ENCODE measurements at places on chromosomes 16 and 17.

DNA sequence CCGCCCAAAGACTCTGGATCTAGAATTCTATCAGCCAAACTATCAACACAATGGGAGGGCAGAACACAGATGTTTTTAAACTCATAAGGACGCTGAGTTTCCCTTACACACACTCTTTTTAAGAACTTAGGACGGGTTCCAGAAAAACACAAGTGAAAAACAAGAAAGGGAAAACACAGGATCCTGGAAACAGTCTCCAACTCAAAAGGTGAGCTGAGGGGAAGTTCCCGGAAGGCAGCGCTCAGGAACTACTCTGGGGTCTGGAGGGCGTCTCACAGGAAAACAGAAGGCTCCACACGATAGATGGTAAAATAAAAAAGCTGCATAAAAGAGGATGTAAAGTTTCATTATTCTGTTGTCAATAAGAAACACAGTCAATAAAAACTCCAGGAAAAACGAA lies 80.2 kb upstream of the DOC2B start:
- no peak for DNase-seq

DNA sequence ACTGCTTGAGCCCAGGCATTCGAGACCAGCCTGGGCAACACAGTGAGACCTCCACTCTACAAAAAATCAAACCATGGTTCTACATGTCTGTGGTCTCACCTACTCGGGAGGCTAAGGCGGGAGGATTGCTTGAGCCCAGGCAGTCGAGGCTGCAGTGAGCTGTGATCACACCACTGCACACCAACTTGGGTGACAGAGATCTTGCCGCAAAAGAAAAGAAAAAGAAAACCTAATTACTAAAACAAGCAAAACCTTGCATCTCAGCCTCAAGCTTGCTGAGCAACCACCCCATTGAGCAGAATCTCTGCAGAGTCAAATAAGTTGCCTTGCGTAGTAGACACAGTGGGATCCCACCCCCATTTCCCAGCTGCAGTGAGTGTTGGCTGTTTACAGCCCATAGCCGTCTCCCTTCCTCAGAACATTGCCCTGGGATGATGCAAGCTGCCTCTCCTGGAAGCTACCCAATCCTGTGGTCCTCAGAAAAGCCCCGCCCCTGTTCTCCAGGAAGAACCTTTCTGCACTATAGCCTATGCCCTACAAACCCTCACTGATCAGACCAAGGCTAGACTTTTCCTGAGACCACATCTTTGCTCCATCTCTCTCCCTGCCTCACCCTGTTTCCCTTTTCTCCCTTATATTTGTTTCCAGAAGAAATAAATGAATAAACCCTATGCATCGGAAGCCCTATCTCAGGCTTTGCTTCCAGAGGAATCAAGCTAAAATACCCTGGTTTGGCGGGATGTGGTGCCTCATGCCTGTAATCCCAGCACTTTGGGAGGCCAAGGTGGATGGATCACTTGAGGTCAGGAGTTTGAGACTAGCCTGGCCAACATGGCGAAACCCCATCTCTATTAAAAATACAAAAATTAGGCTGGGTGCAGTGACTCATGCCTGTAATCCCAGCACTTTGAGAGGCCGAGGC lies 16.7 kb upstream of the ERN2 start:
- DNase-seq, result no peak

GRCh38 chr17:77857613-77858012 lies 100.9 kb upstream of the TNRC6C start:
- DNase-seq, result no peak

- no peak for DNase-seq
Measured at GRCh38 chr17:1611715-1612114, 16.9 kb downstream of the SLC43A2 start.

DNA sequence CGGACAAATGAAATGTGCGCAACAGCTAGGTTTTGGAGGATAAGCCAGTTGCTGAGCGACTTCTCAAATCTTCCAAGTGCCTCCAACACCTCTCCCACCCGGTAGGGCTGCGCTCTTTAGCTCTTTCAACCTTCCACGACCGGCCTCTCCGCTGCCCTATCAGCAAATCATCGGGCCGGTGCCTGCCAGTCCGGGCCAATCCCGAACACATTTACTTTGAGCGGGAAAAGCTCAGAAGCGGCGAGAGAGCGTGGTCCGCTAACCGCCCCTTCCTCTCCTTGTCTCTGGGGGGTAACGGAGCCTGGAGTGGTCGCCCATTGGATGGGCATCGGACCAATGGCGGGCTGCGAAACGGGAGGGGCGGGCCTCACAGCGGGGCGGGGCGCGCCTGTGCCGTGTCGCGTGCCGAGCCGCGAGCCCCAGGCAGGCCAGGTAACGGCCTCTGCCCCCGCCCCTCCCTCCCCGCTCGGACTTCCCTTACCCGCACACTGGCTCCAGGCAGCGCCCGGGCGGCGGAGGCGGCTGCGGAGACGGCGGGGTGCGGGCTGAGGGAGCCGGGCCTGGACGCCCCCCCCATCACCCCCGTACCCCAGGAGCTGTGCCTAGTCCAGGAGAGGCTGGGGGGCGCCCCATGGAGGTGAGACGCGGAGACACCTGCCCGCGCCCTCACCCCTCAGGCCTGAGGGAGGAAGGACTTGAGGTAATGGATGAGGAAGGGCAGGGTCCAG lies at the start of gene MEIOC:
MEIOC (plus strand) TSS at position 486 of the 728 bp plus-strand sequence; CDS start at position 632, 146 bp downstream.
- no peak for DNase-seq

GRCh38 chr17:7029659-7030058 lies 6.2 kb upstream of the SLC16A13 start:
- DNase-seq, result no peak

GRCh38 chr17:49946964-49947584 lies 21.9 kb upstream of the DLX4 start:
- no peak for DNase-seq

- DNase-seq, result no peak
Measured at GRCh38 chr17:1153795-1154546, 25.8 kb downstream of the ABR start.

- no peak for DNase-seq
Measured at GRCh38 chr16:83932955-83933673, 19.9 kb upstream of the OSGIN1 start.

- no peak for DNase-seq
Measured at GRCh38 chr16:57979006-57979585, 8.2 kb upstream of the CNGB1 start.

DNA sequence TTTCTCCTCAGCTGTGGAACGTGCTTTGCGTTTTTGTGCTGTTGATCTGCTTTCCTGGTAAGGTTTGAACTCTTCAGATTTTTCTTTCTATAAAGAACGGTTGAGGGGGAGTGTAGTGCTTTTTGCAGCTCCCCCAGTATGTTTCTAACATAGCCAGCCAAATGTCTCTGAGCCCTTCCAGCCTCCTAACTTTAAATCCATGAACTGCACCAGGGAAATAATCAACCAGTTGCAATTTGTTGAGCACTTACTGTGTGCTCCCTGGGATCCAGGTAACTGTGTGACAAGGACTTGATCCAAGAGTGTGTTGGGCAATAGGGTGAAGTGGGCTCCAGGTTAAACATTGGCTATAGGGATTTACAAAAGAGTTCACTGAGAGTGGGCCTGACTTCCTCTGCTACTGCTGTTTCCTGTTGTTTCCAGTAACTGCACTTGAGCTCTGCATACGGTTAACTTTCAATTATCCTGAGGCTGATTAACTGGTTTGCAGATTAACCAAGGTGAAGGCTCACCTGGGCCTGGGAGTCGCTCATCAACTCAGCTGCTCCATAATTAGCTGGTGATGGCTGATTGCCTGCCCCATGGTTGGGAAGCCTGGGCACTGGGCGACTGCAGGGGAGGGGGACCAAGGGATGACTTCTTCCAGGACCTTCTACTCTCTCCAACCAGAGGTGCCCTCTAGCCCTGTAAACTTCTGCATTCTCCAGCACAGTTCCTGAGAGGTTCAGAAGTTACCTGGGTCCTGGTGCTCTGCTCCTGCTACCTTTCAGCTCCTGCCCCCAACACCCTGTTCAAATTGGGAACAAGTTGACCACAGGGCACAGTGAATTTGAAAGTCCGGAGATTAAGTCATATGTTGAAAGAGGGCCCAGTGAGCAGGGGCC lies 19.5 kb downstream of the HLF start:
- no peak for DNase-seq

DNA sequence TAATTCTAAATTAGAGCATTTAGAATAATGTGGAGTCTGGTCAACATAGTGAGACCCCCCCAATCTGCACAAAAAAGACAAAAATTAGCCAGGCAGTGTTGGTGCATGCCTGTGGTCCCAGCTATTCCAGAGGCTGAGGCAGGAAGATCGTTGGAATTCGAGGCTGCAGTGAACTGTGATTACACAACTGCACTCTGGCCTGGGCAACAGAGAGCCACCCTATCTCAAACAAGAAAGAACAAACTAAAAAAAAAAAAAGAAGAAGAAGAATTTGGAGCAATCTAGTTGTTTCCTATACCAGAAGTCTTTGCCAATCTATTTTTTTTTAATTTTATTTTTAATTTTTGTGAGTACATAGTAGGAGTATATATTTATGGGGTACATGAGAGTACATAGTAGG lies 6.0 kb downstream of the CETP start:
- DNase-seq, result no peak

GRCh38 chr17:1769822-1770477 lies 8.1 kb downstream of the SERPINF1 start:
- no peak for DNase-seq

GRCh38 chr17:10251212-10251948 lies 53.0 kb upstream of the GAS7 start:
- no peak for DNase-seq

GRCh38 chr16:67878232-67878631 lies 5.4 kb downstream of the EDC4 start:
- DNase-seq, result no peak

DNA sequence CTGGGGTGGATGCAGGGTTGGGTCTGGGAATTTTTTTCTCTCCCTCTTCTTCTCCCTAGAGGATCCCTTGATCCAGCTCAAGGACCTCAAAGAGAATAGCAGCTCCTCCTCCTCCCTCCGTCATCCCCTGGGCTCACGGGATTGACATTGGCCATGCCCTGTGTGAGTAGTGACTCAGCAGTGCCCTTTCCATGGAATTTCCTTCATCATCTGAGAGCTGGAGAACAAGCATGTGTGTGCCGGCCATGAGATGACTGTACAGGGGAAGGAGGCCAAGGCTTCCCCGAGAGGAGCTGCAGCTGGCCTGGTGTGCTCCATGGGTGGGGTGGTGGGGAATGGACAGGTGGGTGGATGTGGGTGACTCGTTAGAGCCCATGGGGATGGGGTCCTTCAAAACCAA lies 8.9 kb upstream of the WSCD1 start:
- DNase-seq, result no peak

DNA sequence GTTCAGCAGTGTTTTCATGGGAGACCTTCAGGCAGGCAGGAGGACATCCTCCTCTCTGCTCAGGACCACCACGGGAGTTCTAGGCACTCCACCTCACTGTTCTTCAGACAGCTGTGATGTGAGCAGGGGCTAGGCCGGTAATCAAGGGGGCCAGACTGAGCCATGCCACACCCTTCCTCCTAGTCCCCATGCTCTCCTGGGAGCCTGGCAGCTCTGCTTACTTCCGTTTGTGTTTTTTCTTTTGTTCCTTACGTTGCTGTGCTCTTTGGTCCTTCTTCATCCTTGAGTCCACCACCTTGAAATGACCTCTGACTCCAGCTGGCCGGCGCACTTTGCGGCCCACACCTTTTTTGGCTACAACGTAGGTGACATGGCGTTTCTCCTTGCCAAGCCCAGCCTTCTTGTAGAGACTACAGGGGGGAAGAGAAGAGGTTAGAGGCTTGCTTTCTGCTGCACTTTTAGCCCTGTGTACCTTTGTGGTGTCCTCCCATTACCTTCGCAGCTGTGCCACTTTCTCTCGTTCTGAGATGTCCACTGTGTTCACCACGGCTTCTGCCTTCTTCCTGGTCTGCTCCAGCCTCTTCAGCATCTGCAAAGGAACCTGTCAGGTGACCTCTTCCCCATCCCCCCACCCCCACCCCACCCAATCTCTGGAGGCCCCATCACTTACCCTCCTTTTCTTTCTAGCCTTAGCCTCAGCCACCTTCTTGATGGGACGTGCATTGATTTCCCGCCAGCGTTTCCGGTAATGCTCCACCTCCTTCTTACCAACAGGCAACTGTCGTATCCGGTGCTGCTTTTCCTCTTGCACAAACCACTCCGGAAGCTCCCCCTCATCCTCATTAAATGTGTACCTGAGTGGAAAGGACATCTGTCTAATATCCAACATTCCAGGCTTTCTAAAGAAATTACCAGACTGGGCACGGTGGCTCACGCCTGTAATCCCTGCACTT lies 7.4 kb upstream of the PSMC5 start:
- no peak for DNase-seq

- no peak for DNase-seq
Measured at GRCh38 chr16:72969146-72969545, 78.8 kb downstream of the ZFHX3 start.

DNA sequence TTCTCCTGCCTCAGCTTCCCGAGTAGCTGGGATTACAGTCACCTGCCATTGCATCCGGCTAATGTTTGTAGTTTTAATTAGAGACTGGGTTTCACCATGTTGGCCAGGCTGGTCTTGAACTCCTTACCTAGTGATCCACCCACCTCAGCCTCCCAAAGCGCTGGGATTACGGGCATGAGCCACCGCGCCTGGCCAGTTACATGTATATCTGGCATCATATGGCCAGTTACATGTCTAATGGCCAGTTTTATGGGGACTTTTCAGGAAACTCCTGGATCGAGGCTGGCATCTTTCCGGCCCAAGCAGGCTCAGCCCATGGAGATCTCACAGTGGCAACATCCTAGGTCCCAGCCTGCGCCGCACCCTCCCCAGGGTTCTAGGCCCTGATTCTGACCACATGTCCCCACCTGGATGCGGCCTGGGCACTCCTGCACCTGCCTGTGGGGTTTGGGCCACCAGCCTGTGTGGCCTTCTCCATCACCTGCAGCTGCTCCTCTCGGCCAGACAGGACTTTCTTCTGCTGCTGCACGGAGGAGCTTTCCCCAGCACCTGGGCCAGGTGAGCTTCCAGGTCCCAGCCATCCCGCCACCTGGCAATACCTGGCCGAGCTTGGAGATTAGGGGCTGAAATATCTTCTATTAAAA lies 1.3 kb upstream of the CIAO3 start:
- DNase-seq, result no peak

GRCh38 chr16:67157892-67158635 lies 1.6 kb downstream of the TRADD start:
- no peak for DNase-seq

- DNase-seq, result no peak
Measured at GRCh38 chr17:40175928-40176753, 1.1 kb upstream of the RAPGEFL1 start.

DNA sequence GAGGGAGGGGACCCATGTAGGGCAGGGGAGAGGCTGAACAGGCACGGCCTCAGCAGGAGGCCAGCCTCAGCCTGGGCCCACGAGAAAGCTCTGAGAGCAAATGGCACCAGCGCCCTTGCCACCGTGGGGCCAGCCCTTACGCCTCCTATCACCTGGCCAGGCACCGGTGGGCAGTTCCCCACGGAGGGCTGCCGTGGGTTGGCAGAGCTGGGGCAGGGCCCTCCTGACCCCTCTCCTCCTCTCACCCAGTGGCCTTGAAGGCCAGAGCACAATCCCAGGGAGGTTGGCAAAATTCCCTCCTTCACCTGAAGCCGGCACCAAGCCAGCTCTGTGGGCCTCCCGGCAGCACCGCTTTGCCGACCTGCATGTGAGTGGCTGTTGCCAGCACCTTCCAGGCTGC lies 53.1 kb upstream of the ENPP7 start:
- no peak for DNase-seq
